ENCODE measurements at places on chromosomes 1 and 21.

- no peak for DNase-seq
Observed at GRCh38 chr1:31574749-31575368, 1.5 kb upstream of the TINAGL1 start.

DNA sequence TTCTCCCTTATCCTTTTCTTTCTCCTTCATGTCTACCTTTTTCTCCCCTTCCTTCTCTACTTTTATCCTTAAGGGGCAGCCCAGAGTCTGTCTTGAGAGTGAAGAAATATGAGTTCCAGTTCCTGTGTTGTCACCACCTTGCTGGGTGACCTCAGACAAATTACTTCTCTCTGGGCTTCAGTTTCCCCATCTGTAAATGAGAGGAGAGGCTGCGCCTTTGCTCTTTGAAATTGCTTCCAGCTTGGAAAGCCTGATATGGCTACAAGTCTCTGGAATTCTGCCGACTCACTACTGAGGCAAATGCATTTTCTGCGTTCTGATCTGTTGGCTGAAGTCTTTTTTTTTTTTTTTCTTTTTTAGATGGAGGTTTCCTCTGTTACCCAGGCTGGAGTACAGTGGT is 119.2 kb downstream of the SYF2 start:
- no peak for DNase-seq

DNA sequence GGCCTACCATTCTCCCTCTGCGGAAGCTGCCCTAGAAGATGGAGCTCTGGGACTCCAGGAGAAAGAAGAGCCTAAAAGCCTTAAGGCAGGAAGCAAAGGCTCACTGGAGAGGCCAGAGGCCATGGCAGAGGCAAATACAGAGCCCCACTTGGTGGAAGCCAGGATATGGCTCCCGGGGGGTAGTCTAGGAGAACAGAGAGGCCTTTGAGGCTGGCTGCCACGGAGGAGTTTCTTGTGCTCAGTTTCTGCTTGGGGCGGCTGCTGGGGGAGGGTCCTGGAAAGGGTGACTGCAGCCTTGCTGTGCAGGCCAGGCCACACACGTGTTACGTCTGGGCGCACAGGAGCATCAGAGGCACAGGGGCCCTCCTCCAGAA is 5.4 kb downstream of the CC2D1B start:
- no peak for DNase-seq

GRCh38 chr1:78527706-78528105 is 36.9 kb downstream of the PTGFR start:
- no peak for DNase-seq

GRCh38 chr1:77594366-77595112 is 87.9 kb downstream of the ZZZ3 start:
- no peak for DNase-seq

- DNase-seq, result no peak
Observed at GRCh38 chr1:198968866-198969265, 330.0 kb downstream of the PTPRC start.

- no peak for DNase-seq
Observed at GRCh38 chr21:34981791-34982190, 67.3 kb downstream of the RUNX1 start.

DNA sequence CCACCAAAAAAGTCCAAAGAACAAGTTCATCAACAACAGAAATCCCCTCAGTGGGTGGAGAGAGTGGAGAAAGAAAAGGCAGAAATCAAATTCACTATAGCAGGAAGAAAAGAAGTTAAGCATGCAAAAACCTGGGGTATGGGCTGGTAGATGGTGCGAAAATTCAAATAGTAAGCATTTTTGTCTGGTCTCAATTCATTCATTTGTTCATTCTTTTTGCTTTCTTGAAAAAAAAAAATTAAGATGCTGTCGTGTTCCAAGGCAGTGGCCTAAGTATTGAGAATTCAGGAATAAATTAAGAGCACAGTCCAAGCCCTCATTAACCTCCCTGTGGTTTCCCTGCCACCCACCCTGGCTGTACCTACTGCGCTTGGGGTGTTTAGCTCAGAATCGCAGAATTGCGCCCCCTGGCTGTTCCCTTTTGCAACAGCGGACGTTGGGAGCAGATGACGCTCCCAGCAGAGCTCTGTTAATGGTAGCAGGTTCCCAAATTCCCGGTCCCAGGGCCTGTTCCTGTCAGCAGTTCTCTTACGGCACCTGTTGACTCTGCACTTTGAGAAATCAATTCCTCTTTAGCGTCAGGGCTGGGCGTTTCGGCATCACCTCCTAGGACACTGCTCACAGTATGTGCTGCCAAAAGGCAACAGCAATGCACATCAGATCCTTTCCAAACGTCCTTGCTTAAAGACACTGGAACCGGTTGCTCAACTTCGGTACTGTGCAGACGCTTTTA is 34.0 kb upstream of the SSX2IP start:
- no peak for DNase-seq

- DNase-seq, result peak; percentile 56
Observed at GRCh38 chr1:201594575-201595245, 55.8 kb downstream of the NAV1 start.

- no peak for DNase-seq
Observed at GRCh38 chr1:29525941-29526340, 289.6 kb downstream of the PTPRU start.

GRCh38 chr21:41143596-41144325 is 24.2 kb upstream of the BACE2 start:
- DNase-seq, result no peak

- DNase-seq, result peak; percentile 49
Observed at GRCh38 chr1:110440877-110441276, 10.1 kb upstream of the PROK1 start.

- no peak for DNase-seq
Observed at GRCh38 chr21:28230559-28230958, 762.1 kb downstream of the LTN1 start.

- no peak for DNase-seq
Observed at GRCh38 chr1:188822248-188822647, 1655.4 kb downstream of the BRINP3 start.

- DNase-seq, result no peak
Observed at GRCh38 chr1:193658691-193659090, 472.3 kb upstream of the B3GALT2 start.

- no peak for DNase-seq
Observed at GRCh38 chr21:16407403-16408240, 677.8 kb downstream of the USP25 start.

All from AG20443 (cell line).